Stimulated activated CD8-positive, alpha-beta memory T cell treated with anti-CD3 and anti-CD28 coated beads, Interleukin-15, amount 100 ng/mL, for 1 hour (primary cell): ENCODE measurements at places on chromosomes 5 and 9.

- DNase-seq: no peak
Observed at GRCh38 chr5:27220752-27221151, 182.4 kb upstream of the CDH9 start.

- no peak for DNase-seq
Observed at GRCh38 chr5:5360363-5360940, 62.0 kb upstream of the ICE1 start.

DNA sequence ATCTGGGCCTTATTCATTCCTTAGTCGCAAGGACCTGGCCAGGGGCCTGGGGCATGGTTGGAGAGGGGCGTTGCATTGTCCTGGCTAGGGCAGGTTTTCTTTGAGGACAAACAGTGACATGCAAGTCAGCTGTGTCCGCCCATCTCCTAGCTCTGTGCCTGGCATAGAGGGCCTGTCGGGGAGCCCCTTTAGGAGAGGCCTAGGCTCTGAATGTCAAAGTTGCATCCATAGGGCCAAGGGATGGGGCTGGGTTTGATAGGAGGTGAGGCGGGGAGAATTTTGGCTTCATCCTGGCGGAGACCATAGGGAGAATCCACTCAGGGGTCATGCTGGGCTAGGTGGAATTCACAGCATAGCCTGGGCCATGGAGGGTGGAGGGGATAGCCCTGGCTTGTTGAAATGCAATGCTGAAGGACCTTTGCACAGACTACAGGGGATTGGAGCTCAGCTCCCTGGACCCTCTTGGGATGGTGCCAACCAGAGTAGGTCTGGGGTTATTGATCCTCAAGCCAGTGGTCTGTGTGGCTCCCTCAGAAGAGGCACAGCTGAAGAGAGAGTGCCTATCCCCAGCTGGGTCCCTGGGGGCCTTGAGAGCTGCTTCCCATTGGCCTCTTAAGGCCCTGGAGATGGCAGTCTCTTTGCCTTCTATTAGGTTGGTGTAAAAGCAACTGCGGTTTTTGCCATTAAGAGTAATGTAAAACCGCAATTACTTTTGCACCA lies 104.0 kb downstream of the RGS3 start:
- no peak for DNase-seq

DNA sequence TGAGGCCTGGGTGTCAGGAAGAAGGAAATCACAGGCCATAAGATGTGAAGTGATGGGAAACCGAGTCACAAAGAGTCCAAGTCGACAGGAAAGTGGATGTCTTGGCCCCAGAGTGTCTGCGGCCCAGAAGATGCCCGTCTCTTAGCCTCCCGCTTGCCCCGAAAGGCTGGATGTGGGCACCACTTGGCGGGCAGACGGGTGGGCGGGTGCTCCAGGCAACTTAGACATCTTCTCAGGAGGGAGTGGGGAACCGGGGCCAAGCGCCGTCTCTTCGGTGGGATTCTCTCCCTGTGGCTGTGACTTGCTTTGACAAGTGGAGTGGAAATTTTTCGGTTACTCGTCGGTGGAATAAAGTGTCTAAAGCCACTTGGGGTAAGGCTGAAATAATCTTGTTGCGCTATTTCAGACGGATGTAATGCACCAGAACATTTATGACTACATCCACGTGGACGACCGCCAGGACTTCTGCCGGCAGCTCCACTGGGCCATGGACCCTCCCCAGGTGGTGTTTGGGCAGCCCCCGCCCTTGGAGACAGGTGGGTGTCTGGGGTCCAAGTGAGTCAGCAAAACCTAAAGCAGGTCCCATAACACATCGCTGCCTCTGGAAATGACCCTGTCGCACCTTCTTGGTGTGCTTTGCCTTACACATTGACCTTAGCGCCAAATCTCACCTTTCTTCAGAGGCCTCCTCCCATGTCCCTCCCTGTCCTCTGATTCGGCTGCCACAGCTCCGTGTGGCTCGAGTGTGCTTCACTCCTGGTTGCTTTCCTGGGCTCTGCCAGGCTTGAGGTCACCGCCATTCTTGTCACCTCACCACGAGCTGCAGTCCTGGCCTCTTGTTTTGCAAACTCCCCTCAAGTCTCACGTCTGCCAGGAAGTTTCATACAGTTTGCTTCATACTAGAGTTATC lies 20.4 kb upstream of the EXOC3 start:
- DNase-seq: no peak

DNA sequence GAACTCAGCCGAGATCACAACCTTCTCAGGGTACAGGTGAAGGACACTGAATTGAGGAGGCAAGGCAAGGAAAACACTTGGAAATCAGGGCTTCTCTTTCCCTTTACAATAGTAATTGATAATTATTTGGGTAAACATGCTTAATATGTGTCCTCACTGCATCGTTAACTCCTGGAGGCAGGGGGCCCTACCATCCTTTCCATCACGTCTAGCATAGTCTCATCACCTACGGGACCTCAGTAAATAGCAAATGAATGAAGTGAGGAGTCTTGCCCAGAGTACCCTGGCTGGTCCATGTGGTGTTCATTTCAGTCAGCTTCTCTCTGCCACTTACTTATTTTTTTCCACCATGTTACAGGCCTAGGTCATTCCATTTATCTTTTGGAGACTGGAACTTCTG lies 2.3 kb downstream of the F2RL1 start:
- no peak for DNase-seq

- DNase-seq: no peak
Observed at GRCh38 chr5:3428334-3428733, 167.3 kb upstream of the IRX1 start.

GRCh38 chr5:135426102-135427082 lies 20.8 kb downstream of the DCANP1 start:
- no peak for DNase-seq

DNA sequence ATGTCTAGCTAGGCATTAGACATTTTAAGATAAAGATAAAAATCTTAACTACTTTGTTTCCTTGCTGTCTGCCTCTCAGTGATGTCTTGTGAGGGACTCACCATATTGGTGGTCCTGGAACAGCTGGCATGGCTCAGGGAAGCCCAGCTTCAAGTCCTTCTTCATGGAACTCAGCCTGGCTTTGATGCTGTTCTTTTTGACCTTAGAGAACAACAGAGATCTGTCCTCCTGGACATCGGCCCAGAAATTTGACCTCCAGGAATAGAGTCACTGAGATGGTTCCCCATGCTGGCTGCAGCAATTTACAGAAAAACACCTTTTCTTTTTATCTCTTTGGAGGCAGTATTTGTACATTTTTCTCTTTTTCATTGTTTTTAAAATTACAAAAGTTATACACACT lies 235.5 kb upstream of the WWC1 start:
- DNase-seq: no peak

DNA sequence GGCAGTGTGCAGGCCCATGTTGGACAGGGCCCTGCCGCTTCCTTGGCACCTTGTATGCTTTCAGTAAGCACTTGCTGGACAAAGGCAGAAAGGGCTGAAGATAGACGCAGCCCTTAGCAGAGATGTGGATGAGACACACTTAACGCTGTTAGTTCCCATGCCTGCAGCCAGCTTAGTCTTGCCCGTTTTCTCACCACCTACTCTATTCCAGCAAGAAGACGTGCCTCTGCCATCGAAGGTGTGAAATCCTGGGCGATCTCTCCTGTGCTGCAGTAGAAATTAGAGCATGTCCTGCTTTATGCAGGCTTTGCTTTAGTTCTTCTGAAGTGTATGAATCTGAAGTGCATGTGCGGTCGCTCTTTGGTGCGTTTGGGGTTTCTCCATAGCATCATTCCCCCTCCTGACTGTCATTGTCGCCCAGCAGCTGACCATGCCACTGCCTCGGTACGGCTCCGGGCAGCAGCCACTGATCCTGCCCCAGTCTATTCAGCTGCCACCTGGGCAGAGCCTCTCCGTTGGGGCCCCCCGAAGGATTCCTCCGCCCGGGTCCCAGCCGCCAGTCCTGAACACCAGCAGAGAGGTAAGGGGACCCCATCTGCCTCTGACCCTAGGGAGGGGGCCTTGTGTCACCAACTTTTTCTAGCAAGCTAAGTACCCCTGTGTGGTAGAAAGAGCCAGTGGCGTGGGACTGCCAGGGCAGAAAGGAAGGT lies 11.6 kb upstream of the POMT1 start:
- no peak for DNase-seq

DNA sequence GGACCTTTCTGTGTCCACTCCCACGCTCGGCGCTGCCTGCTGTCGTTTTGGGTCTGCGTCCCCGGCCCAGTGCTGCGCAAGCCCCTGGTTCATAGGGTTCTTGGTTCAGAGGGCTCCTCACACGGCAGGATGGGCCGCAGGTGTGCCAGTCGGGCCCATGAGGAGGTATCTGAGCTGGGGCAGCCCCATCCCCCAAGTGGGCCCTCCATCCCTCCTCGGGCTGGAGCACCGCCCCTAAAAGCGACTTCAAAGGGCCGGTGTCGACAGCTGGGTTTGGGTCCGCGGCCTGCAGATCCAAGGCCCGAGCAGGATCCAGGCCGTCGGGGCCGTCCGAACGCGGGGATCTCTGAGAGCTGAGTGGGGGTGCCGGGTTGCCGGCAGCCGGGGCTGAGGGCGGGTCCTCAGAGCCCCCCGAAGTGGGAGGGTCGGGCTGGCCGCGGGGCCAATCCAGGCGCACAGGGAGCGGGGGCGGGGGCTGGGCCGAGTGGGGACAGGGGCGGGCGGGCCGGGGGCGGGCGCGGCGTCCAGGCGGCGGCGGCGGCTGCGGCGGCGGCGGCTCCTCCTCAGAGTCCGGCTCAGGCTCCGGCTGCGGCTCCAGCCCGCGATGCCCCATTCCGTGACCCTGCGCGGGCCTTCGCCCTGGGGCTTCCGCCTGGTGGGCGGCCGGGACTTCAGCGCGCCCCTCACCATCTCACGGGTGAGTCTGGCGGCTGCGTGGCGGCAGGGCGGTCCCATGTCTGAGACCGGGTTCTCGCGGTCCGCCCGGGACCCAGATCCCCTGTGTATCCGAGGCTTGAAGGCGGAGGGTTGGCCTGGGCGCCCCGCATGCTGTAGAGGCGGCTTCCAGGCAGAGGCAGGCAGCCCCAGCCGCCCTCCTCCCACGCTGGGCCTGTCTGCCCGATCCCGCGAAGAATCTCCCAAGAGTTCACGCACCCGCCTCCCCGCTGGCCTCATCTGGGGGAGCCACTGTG lies at the start of gene PDLIM4:
PDLIM4 (plus strand) TSS at position 566 of the 971 bp plus-strand sequence; CDS start at position 605, 39 bp downstream.
- no peak for DNase-seq

- DNase-seq: no peak
Observed at GRCh38 chr5:23025629-23026233, 172.6 kb upstream of the CDH12 start.

- DNase-seq: no peak
Observed at GRCh38 chr5:14250084-14250695, 107.0 kb downstream of the TRIO start.

DNA sequence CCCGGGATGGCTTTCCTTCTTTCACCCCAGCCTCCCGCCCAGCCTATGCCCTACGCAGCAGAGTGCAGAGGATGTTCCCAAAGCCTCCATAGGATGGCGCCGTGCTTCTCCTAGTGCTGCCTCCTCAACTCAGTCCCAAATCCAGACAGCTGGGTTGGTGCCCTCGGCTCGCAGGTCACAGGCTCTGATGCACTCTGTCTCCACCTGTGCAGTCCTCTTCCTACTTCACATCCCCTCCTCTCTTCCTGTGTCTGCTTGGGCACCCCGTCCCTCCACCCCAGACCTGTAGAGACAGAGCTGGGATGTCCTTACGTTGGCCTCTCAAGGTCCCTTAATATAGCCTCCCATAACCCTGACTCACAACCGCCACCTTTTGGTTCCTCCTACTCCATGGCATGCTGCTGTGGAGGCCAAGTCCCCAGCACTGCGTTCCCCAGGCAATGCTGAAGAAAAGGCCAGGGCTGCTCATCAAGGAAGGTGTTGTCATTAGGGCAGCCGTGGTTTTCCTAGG lies 314.4 kb downstream of the GADD45G start:
- DNase-seq: no peak

- no peak for DNase-seq
Observed at GRCh38 chr5:167472566-167473108, 818.8 kb upstream of the WWC1 start.

- no peak for DNase-seq
Observed at GRCh38 chr5:54516051-54516655, 1.4 kb upstream of the SNX18 start.

DNA sequence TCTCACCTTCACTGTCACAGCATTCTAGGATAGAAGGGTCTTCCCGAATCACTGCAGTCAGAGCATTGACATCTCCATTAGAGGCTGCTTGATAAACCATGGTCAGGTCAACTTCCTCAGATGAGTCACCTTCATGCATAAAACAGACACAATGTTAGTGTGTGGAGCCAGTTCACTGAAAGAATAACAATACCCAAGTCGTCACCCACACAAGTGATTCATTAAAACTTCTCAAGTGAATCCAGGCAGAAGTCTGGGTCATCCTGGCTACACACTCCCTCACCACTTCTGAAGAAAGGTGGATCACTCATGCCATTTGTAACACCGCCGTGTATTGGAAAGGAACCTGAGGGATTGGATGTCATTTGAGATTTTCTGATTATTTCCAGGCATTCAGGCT lies 49.6 kb downstream of the ANKRD55 start:
- DNase-seq: no peak

- no peak for DNase-seq
Observed at GRCh38 chr5:9207817-9208418, 338.0 kb downstream of the SEMA5A start.

DNA sequence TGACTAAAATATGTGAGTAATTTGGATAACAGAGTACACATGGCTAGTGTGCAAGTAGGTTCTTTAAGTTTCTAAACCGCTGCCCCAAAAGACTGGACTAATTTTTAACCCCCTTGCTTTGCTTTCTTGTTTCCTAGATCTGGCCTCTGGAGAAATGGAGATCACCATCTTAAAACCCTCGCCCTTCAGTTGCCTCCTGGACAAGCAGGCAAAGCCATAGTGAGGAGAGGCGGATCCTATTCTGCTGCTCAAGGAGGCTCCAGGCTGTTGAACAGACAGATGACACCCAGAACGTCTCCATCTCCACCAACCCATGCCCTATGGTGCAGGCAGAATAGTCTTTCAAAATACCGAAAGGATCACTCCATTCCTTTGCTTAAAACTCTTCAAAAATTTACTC lies 28.6 kb upstream of the ALDH1A1 start:
- no peak for DNase-seq

GRCh38 chr5:142881076-142881783 lies 111.1 kb downstream of the ARHGAP26 start:
- DNase-seq: no peak

GRCh38 chr9:106717686-106718085 lies 145.3 kb upstream of the ZNF462 start:
- no peak for DNase-seq

DNA sequence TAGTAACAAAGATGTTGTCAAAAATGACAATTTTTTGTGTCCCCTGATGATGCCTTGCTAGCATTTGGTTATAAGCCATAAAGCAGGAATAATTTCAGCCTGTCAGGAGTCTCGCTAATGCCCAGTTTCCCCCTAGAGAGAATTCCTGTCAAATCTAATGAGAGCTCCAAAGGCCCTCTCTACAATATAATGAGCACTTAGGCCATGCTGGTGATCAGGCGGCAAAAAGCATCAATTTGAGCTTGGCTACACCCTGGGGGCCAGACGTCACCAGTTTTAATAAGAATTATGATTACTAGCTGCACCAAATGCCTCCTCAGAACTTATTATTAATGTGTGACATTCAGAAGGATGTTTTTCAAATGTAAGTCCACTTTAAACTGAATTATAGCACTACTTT lies 6.1 kb downstream of the TLE1 start:
- no peak for DNase-seq
